ENCODE measurements at places on chromosomes 12 and 14.

DNA sequence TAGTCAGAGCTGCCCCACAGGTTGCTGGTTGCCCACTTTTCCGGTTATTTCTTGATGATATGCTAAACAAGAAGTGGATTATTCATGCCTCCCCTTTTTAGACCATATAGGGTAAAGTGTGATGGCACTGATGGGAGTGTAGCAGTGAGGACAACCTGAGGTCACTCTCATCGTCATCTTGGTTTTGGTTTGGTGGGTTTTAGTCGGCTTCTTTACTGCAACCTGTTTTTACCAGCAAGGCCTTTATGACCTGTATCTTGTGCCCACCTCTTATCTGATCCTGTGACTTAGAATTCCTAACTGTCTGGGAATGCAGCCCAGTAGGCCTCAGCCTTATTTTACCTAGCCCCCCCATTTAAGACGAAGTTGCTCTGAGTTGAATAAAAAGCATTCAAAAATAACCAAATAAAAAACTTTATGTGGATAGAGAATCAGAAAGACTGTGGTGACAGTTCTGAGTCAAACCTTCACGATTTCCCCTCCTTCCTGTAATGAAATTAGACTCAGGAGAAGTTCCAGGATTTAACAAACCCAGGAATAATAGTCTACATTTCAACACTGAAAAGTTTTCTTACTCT is 144.2 kb downstream of the PAWR start:
- DNase-seq: no peak

DNA sequence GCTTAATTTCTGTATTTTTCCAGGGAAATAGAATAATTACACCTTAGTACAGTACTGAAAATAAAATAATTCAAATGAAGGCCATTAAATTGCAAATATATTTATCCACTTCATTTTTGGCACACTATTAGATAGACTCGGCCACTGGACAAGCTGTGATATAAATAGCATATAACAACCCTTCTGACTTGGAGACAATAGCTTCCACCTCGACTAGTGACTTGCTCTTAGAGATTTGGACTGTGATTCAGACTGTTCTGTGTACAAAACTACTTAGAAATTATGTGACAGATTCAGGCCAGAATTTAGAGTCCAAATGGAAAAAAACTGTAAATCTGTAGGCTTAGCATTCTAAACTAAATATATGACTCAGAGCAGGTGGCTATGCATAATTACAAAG is 949.9 kb downstream of the LRFN5 start:
- no peak for DNase-seq

DNA sequence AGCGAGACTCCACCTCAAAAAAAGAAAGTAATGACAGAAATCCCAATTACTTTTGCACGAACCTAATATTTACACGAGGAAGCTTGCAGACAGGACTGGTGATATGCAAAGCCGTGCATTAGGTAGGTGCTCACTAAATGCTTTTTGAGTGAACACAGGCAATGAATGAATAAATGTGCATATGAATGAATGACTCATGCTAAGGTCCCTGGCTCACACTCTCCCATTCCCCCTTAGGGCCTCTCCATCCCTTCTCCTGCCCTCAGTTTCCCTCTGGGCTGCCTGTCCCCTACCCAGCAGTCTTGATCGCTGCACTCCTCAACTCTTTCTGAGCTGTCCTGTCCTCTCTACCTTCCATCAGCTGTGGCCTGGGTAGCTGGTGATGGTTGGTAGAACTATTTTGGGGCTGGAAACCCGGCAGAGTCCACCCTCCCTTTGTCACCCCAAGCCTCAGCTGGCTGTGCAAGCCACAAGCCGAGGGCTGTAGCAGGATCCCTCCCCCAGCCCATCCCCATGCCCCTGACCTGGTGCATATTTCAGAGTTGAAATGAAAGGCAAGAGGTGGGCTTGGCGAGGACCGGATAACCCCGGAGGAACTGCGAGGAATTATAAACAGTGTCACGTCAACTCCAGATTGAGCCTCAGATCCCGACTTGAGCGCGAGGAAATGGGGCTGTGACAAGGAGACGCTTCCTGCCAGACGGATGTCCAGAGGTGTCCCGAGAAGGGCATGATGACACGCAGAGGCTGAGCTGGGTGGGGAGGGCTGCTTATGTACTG is 191.7 kb upstream of the GSC start:
- DNase-seq: no peak

- DNase-seq: no peak
Measured at GRCh38 chr14:100058777-100059437, 6.3 kb upstream of the EVL start.

DNA sequence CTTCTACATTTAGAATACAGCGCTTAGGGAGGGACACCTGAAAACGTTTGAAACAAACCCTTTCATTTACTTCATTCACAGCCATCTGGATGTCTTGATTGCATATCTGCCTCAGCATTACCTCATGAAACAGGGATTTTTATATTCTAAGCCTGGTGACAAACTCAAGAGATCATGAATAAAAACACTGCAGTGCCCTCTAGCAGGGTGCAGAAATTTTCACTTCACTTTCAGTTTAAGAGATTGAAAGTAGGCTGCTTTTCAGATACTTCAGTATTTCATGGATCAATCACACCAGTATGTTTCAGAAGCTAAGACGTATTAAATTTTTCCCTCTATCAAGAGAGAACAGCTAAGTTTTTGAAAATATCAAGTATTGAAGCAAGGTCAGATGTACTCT is 467.8 kb downstream of the MDGA2 start:
- DNase-seq: no peak

DNA sequence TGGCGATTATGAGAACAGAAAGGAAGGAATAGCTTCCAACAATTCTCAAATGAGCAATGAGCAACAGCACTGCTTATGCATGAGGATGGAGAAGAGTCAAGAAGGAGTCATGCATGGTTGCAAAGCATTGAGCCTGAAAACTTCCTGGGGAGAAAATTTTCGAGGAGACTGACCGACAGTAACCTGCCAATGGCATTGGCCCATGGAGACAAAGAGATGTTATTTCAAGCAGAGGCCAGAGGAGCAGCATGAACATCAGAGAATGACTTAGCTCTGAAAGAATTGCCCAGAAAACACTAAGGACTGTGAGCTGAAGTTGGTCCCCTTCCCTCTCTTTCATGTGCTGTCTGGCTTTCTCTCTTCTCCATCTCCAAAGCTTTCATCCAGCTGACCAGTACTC is 343.4 kb downstream of the ADAMTS20 start:
- DNase-seq: no peak

DNA sequence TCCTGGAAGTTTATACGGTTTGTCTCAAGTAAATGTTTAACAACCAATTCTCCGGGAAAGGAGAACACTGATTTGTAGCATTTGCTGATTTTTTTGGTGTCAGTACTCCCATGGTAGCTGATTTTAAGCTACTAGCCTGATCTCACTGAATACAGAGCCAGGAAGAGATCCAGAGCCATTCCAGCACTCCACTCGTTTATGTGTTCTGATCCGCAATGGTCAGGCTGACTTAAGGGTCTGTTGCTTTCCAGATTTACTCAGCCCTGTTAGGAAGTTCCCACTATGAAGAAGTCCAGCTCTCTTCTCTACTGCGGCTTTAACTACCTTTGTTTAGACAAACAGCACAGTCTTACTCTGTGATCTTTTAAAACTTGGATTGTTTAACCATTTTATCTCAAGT is 38.0 kb upstream of the NID2 start:
- DNase-seq: no peak

DNA sequence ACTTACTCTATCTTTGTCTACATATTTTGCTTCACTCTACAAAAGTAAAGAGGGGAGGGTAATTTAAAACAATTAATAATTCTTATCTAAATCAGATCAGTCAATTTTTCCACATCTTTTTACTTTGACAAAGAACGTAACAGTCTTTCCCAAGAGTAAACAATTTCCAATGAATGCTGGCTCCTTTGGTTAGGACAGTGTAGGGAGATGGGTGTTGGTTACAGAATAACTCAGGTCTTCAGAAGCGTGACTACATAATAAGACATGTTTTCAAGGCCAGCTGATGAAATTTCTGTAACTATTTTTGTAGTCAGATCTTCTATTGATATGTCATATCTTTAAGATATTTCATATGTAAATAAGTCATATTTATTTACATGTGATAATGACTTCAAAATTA is 183.0 kb upstream of the CAND1 start:
- no peak for DNase-seq

DNA sequence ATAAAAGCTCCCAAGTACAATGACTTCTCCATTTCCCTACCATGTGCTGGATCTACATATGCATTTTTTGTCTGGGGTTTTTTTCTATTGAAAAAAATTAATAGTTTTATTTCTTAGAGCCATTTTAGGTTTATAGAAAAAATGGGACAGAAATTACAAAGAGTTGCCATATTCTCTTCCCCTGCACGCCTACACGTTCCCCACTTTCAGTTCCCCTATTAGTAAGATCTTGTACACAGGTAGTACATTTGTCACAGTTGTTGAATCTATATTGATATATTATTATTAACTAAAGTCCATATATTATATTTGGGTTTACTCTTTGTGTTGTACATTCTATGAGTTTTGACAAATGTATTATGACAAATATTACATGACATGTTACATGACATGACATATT is 35.7 kb downstream of the SIX6 start:
- no peak for DNase-seq

GRCh38 chr12:122856999-122857671 is 21.9 kb downstream of the HIP1R start:
- DNase-seq: no peak

- DNase-seq: peak; percentile 18
Measured at GRCh38 chr12:93802698-93803423, 125.7 kb downstream of the CRADD start.

- DNase-seq: no peak
Measured at GRCh38 chr12:53972152-53972702, 699 bp upstream of the HOXC11 start.

GRCh38 chr12:958588-959123 is 9.2 kb upstream of the RAD52 start:
- no peak for DNase-seq

DNA sequence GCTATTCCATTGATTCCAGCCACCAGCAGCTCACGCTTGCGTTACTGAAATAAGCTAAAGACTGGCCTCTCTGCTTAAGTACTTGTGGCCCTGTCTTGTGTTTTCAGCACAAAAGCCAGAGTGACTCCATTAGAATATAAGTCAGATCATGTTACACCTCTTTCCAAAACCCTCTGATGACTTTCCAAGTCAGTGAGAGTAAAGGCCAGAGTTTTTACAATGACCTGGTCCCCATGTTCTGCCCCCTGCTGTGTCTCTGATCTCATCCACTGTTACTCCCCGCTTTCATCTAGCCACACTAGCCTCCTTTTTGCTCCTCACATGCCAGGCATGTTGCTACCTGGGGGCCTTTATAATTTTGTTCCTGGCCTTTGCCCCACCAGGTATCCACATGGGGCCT is 6.9 kb upstream of the CKAP4 start:
- DNase-seq: peak; percentile 78

- no peak for DNase-seq
Measured at GRCh38 chr12:71719647-71720370, 33.9 kb downstream of the TMEM19 start.

- peak; percentile 86 for DNase-seq
Measured at GRCh38 chr14:77151918-77152588, 10.5 kb upstream of the ZDHHC22 start.

DNA sequence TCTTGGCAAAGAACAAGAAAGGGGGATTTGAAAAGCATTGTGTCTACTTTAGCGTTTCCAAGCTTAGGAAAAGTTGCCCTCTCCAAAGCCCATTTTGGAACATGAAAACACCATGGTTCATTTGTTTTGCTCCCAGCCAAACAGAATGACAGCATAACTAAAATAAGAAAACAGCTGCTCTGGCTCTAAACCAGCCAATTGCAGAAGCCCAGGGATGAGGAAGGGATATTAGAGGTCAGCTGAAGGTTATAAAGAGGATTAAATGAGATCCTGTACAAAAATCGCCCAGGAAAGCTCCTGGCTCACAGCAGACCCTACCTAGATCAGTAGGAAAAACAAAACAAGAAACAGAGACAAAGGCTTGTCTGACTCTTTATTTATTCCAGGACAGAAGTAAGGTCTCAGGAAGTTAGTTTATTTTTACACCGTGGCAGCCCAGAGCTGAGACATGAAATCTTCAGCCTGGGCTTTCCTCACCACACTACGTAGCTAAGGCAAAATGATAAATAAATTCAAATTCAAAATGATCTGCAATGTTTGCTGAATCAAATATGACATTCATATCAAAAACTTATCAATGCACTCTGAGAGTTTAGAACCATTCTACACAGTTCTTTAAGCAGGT is 25.9 kb downstream of the SPX start:
- DNase-seq: peak; percentile 62

- no peak for DNase-seq
Measured at GRCh38 chr12:115619889-115620288, 657.6 kb downstream of the MED13L start.

All from NCI-H2171 treated with DMSO at 0.1 percent for 48 hours (cell line).